ENCODE measurements at places on chromosomes 7 and 10. TPM values are rescaled to one million over a fixed set of nuclear protein-coding genes. Genes with fewer than 3 reads are reported as not detected.
A peak's percentile ranks its signal among the peaks of the same experiment; 100 is the strongest.

- no peaks in the 10 kb centered on the region for H3K36me3 ChIP-seq
- H3K4me3 ChIP-seq, result no peak overlapping the region
- H3K27ac ChIP-seq, result no peak overlapping the region
- no peaks in the 10 kb centered on the region for H3K4me1 ChIP-seq
Measured at GRCh38 chr7:115297656-115298055, 375.8 kb downstream of the MDFIC start.

GRCh38 chr10:107880185-107880584 is 715.7 kb upstream of the SORCS1 start:
- DNase-seq, result no peak
- H3K27me3 ChIP-seq, result no peaks in the 10 kb centered on the region
- no peaks in the 10 kb centered on the region for H3K36me3 ChIP-seq
- H3K4me1 ChIP-seq, result no peaks in the 10 kb centered on the region
- H3K4me3 ChIP-seq, result no peak overlapping the region

TWNK gene
- 30.8 TPM for total RNA-seq

DNA sequence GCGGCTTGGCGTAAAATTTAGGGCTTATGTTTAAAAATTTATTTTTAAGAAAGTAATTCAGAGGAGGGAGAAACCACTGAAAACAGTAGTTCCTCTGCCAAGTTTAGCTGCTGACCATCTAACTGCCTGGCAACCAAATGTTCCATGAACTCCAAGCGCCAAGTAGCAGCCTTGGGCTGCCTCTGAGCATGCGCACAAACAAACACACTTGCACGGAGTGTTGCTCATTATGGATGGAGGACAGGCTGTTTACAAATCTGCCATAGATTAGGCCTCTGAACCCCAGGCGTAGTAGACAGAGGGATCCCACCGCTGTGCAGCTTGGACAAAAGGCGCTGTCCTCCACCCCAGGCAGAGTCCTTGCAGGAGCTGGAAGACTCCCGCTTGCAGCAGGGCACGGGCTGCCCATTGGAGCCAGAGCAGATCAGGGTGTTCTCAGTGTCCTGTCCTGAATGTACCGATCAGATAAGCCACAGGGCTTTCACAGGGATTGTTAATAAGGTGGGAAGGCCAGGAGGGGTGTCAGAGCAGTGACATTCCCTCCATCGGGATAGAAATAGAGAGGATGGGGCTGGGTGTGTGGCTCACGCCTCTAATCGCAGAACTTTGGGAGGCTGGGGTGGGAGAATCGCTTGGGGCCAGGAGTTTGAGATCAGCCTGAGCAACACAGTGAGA is 47.7 kb upstream of the LYZL1 start:
- H3K27me3 ChIP-seq, result peaks cover 10% of the 10 kb centered on the region
- no peaks in the 10 kb centered on the region for H3K36me3 ChIP-seq
- DNase-seq, result no peak
- H3K27ac ChIP-seq, result no peak overlapping the region
- no peak overlapping the region for H3K4me3 ChIP-seq

GTF2IRD2 gene
- total RNA-seq, result 144 TPM

GRCh38 chr7:43562383-43562782 is 20.5 kb upstream of the STK17A start:
- H3K4me3 ChIP-seq, result no peak overlapping the region
- no peaks in the 10 kb centered on the region for H3K36me3 ChIP-seq
- DNase-seq, result no peak
- no peaks in the 10 kb centered on the region for H3K4me1 ChIP-seq

PLCE1 gene
- 12.0 TPM for total RNA-seq

DNA sequence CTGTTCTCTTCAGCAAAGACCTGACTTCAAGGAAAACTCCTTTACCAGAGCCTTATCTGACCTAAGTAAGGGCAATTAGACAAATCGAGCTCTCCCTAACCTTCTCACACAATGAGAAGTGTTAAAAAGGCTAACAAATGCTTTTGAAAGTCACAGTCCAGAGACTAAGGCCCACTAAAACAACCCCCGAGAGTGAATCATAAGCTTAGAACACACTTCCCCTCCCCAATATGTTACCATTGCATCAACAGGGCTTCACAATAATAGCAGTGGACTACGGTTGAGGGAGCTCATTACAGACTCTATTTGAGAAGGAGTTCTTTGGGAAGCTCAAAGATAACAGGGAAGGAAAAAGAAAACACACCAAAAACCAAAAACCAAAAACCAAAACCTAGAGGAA is 28.6 kb upstream of the ZEB1 start:
- no peaks in the 10 kb centered on the region for H3K36me3 ChIP-seq
- no peak for DNase-seq
- H3K27me3 ChIP-seq, result no peaks in the 10 kb centered on the region
- no peak overlapping the region for H3K4me3 ChIP-seq
- H3K4me1 ChIP-seq, result no peaks in the 10 kb centered on the region
- H3K27ac ChIP-seq, result no peak overlapping the region

ABCA13 gene
- total RNA-seq, result under 0.01 TPM

- no peaks in the 10 kb centered on the region for H3K36me3 ChIP-seq
- no peak overlapping the region for H3K4me3 ChIP-seq
- H3K27me3 ChIP-seq, result no peaks in the 10 kb centered on the region
Measured at GRCh38 chr7:105355701-105356100, 33.0 kb downstream of the SRPK2 start.

DNA sequence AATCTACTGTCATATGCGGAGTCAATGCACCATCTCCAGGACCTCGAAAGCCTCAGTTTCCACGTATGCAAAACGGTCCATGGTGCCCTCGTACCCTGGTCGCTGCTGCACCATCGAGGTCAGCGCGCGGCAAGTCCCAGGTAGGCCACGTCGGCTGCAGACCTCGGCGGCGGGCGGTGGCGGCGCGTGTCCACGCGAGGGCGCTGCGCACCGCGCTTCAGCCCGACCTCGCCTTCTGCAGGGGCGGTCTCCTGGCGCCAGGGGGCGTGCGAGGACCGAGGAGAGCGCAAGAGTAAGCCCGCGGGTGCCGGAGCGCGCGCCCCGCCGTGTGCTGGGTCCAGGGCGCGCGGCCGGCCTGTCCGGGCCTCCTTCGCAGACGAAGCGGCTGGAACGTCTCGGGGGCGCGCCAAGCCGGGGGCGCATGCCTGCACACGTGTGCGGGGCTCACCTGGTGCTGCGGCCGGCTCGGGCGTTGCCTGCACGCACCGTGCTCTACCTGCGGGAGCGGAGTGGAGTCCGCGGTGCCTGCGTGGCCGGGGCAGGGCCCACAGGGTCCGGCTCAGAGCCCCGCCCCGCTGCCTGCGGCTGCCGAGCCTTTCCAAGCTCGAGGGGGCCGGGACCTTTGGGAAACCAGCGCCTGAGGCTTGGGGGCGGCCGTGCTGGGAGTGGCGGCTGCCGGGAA is 54.0 kb downstream of the GLRX3 start:
- peak overlapping the region; percentile 74 for H3K4me3 ChIP-seq
- DNase-seq, result peak; percentile 94
- H3K27ac ChIP-seq, result no peak overlapping the region
- peaks cover 14% of the 10 kb centered on the region for H3K4me1 ChIP-seq

DNA sequence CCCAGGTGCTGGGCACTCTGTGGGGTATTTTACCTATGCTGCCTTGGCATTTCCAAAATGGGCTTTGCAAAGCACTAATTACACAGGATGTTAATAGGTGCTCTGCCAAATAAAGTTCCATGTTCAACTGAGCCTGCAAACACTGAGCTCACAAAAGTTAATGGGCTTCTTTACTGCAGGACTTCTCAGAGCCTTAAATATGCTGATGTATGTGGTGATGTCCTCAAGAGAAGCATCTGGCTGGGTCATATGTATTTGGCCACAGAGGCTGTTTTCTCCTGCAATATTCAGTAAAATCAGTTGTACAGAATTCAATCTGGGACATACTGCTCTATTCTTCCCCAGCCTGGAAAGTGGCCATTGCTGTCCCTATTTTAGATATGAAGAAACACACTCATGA is 31.3 kb downstream of the GRID1 start:
- no peaks in the 10 kb centered on the region for H3K27me3 ChIP-seq
- H3K27ac ChIP-seq, result no peak overlapping the region
- no peaks in the 10 kb centered on the region for H3K36me3 ChIP-seq
- no peak for DNase-seq

DNA sequence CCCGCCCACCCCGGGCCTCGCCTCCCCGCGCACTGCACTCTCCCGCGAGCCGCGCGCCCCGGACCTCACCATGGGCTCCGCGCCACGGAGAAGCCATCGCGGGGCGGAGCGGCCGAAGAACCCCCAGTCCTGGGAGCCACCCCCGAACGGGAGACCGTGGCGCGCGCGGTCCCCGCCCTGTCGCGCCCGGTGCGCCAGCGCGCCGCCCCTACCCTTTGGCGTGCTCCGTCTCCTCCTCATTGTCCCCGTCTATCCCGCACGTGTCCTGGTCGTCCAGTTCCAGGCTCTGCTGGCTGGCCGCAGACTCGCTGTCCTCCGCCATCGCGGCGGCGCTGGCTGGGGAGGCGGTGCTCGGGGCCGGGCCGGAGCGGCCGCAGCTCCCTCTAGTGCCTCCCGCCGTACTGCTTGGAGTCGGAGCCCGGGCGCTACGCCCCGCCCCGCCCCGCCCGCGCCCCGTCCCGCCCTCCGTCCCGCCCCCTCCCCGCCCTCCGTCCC is at the start of gene NMT2:
TSS of gene NMT2 (minus strand) at position 403 of the 495 bp plus-strand sequence. CDS start at position 322, 81 bp downstream.
- H3K4me3 ChIP-seq, result peak within 1 kb of the TSS; percentile 96
- H3K27me3 ChIP-seq, result no peaks in the 10 kb centered on the region
- peak within 1 kb of the TSS; percentile 92 for H3K27ac ChIP-seq
- DNase-seq, result no peak
- H3K36me3 ChIP-seq, result no peaks in the 10 kb centered on the region

GCK gene
- not detected for total RNA-seq

DNA sequence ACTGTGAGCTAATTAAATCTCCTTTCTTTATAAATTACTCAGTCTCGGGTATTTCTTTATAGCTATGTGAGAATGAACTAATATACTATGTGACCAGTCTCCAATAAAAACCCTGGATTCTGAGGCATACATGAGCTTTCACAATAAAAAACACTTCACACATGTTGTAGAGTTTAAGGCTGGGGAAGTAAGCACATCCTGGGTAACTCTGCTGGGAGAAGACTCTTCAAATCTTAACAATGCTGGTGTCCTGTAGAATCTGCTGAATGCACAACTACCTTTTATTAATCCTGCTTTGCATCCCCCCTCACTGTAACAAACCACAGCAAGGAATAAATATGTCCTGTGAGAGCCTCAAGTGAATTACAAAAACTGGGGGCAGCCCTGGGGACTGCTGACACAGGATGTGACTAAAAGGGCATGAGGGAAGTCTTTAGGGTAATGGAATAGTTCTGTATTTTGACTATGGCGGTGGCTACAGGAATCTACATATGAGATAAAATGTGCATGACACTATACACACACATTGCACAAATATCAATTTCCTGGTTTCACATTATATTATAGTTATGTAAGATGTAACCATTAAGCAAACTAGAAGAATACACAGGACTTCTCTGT is 45.1 kb upstream of the KCTD7 start:
- no peak for DNase-seq
- no peak overlapping the region for H3K27ac ChIP-seq
- H3K27me3 ChIP-seq, result no peaks in the 10 kb centered on the region
- H3K4me3 ChIP-seq, result no peak overlapping the region

GRCh38 chr10:92846-93245 is 42.4 kb upstream of the ZMYND11 start:
- peaks cover 19% of the 10 kb centered on the region for H3K4me1 ChIP-seq
- no peaks in the 10 kb centered on the region for H3K27me3 ChIP-seq
- DNase-seq, result no peak
- H3K4me3 ChIP-seq, result no peak overlapping the region

SMKR1 gene
- total RNA-seq, result not detected

SLC29A4 gene
- total RNA-seq, result 5.8 TPM

TMEM184A gene
- total RNA-seq, result 10.6 TPM

DNA sequence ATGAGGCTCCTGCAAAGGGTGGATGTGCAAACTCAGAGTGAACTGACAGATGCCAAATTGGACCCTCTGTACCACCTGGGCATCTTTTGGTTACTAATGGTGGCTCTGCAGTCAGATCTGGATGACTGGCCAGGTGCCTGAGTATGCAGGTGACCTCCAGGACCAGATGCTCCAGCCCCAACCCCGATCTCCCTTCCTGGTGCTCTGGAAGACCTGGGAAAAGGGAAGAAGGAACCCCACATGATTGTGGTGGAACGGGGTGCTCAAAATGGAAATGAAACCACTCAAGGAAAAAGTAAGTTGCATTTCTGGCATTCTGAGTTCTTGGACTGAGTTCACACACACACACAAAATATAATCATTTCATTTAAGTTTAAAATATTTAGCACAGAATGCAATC is 9.8 kb upstream of the AEBP1 start:
- no peak for DNase-seq
- no peaks in the 10 kb centered on the region for H3K36me3 ChIP-seq
- no peak overlapping the region for H3K4me3 ChIP-seq
- peaks cover 17% of the 10 kb centered on the region for H3K4me1 ChIP-seq
- no peak overlapping the region for H3K27ac ChIP-seq

DNA sequence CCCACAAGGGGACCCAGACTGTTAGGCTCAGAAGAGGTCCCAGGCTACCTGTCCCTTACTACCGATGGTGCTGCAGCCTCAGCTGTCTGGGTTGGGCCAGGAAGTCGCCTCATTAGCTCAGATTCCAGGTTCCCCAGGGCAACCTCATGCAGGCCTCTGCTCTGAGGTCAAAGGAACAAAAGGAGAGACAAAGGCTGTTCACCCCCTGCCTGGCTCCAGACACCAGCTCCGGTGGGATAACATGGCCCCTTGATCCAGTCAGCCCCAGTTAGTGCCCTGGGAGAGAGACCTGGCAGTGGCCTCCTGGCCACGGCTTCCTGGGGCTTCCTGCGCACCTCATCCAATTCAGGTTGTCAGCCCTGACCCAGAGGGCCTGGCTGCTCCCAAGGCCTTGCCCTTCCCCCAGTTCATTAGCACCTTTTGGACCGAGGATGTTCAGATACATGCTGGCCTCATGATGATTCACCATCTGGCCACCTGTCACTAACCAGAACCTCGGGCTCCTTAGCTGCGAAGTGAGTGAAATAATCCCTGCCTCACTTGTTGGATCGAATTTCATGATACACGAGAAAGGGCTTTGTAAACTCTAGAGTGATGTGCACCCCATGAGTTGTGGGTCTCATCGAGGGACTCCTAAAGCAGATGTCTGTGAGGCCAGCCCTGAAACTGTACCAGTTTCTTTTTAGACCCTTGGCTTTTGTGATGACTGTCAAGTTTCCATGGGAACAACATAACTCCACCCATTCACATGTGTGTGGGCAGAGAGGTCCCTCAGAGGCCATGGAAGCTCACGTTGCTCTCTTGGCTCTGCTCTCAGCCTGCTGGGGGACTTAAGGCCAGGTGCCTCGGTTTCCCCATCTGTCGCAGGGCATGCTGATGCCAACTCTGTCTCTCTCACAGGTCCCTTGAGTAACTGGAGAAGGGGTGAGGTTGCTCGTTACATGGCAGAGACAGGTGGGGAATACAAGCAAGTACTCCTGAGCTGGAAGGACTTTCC is 79.5 kb upstream of the PCBD1 start:
- H3K27ac ChIP-seq, result no peak overlapping the region
- H3K4me3 ChIP-seq, result no peak overlapping the region
- peak; percentile 32 for DNase-seq
